ENCODE measurements at places on chromosomes 16 and 17. TPM values are rescaled to one million over a fixed set of nuclear protein-coding genes. Genes with fewer than 3 reads are reported as not detected.

GRCh38 chr17:35082073-35082657 is 18.7 kb upstream of the RFFL start:
- DNase-seq, result no peak

DNA sequence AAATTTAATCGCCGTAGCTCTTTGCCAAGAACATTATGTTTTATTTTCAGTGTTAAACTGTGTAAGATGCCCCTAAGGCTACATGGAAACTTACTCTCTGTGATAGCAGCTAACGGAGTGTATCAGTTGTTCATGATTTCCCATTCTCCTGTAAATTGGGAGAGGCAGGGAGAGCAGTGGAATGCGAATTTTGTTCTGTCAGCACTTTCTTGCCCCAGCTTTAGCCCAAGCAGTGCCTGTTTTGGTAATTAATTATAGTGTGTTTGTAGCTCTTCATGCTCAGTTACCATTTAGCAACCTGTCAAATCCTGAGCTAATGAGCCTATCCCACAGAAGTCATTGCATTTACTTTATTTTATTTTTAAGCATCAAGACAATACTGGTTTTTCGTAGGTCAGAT is 475.1 kb upstream of the RBFOX1 start:
- DNase-seq, result peak; percentile 17

- peak; percentile 96 for DNase-seq
These were observed 1.9 kb downstream of the SLC16A3 start for GRCh38 chr17:82230609-82231311.

- DNase-seq, result no peak
These were observed 239.3 kb downstream of the CEP112 start for GRCh38 chr17:65952586-65952985.

MAP3K14 gene
- polyA plus RNA-seq, result 7.6 TPM

HS3ST4 gene
- not detected for polyA plus RNA-seq

CES4A gene
- 14.9 TPM for polyA plus RNA-seq

CIBAR2 gene
- not detected for polyA plus RNA-seq

All from kidney (tissue), 22 donors.